ENCODE measurements at places on chromosomes 16 and 17.

- DNase-seq = no peak
Observed at GRCh38 chr17:1182811-1183170, 3.0 kb upstream of the ABR start.

DNA sequence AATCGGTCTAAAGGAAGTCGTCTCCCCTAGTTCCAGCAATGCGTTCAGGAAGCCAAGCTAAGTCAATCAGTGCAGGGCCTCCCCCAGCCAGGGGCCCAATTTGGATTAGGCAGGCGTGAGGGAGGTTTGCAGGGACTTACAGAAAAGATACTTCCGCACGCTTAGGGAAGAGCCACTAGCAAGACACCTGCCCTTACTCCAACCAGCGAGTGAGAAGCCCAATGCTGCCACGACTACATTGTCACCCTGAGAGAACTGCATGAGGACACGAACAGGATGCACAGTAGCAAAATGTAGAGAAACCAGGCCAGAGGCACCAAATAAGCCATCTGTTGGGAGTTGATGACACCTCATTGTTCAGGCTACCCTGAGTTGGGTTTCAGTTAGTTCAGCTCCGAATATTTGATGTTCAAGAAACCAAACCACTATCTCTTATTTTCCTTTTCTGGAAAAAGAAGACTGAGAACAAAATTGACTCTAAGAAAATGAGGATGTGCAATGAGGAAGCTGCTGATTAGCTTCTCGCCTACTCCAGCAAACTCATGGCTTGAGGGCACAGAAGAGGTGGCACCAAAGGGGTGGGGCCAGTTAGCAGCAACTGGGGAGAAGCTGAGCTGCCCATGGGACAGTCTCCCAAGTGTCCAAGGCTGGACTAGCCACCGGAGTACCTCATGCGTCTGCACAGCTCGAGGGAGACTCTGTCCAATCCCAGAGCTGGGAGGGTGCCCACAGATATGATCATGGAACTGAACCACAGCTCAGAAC, 29.3 kb downstream of the TK2 start:
- DNase-seq = no peak

DNA sequence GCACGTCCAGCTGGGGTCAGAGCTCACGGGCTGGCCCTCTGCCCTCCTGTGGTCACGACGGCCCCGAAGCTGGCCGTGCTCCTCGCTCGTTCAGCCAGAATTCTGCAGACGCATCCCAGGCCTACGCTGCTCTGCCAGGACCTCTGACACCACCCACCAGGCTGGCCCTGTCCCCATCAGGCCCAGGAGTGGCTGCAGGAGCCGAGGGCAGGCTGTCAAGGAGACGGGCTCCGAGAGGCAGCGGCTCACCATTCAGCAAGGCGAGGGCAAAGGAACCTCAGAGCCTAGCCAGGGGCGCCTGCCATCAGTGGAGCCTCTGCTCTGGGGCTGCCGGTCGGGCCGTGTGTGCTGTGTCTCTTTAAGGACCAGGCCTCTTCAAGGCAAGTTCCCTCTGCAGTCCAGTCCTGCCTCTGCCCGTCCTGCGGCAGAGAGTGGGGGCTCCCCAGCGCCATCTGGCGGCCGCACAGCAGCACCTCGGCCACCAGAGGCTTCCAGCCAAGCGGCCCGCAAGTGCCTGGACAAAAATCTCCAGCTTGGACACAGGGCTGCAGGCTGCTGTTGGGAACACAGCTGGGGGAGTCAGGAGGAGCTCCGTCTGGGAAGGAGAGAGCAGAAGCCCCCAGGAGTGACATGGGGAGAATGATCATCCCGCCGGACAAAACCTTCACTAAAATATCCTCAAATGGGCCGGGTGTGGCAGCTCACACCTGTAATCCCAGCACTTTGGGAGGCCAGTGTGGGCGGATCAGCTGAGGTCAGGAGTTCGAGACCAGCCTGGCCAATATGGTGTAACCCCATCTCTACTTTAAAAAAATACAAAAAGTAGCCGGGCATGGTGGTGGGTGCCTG, 7.4 kb upstream of the ABR start:
- peak; percentile 86 for DNase-seq

- DNase-seq = peak; percentile 91
Observed at GRCh38 chr17:42107597-42108576, 4.6 kb downstream of the DHX58 start.

GRCh38 chr17:50872710-50873424, 6.7 kb upstream of the TOB1 start:
- DNase-seq = no peak

GRCh38 chr17:57619061-57619937, 125.8 kb downstream of the CCDC182 start:
- DNase-seq = no peak

- no peak for DNase-seq
Observed at GRCh38 chr16:58444265-58444664, 52.0 kb downstream of the GINS3 start.

DNA sequence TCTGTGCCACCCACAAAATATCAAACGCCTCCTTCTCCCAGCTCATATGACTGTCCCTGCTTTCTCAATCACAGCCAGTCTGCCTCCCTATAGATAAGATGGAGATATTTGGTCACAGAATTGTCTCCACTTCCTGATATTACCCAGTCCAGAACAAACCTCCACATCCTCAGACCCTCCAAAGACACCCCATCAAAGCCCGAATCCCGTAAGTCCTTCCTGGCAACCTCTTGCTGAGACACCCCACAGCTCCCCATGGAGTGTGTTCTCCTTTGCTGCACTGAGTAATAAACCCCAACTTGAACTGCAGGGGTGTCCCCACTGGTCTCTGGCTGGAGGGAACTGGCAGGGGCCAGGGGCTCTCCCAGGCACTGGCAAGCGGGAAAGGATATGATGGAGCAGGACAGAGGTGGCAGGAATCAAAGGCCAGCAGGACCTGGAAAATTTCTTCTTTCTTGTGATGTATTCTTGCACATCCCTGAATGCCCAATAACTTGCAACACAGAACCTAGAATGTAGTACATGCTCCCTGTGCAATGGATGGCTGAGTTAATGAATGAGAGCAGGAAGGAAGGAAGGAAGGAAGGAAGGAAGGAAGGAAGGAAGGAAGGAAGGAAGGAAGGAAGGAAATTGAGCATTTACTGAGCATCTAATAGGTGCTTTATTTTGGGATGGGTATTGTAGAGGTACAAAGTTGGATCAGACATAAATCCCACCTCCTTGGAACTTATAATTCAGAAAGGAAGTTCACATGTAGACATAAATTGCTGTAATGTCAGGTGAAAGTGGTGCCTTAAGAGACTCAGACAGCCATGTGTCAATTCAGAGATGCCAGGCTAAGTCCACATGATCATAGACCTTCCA, 13.9 kb downstream of the TMEM114 start:
- no peak for DNase-seq

GRCh38 chr16:57260294-57260929, 15.4 kb downstream of the ARL2BP start:
- no peak for DNase-seq

GRCh38 chr17:20095336-20096080, 86.3 kb downstream of the SPECC1 start:
- peak; percentile 56 for DNase-seq

DNA sequence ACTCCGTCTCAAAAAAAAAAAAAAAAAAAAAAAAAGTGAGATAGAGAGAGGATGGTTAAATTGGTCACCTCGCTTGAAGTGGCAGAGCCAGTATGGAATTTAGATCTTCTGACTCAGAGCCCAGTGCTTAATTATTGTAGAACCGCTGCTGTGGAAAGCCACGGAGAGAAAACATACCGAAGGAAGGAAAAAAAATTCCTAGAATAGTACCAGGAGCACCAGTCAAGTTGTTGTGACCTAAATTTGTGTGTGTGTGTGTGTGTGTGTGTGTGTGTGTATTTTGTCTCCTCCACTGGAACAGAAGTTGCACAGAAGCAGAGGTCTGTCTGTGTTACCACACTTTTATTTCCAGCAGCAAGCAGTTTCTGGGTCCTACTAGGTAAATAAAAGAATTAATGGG, 10.6 kb upstream of the NUP85 start:
- DNase-seq = no peak

GRCh38 chr16:86576591-86577313, 1.6 kb upstream of the FOXL1 start:
- no peak for DNase-seq

DNA sequence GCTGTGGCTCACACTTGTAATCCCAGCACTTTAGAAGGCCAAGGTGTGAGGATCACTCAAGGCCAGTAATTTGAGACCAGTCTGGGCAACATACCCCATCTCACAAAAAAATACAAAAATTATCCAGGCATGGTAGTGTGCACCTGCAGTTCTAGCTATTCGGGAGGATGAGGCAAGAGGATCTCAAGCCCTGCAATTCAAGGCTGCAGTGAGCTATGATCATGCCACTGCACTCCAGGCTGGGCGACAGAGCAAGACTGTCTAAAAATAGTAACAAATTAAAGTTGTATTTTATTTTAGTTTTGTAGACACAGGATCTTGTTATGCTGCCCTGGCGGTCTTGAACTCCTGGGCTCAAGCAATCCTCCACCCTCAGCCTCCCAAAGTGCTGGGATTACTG, 18.2 kb downstream of the USP31 start:
- no peak for DNase-seq

- no peak for DNase-seq
Observed at GRCh38 chr16:58589326-58589905, 40.2 kb downstream of the CNOT1 start.

DNA sequence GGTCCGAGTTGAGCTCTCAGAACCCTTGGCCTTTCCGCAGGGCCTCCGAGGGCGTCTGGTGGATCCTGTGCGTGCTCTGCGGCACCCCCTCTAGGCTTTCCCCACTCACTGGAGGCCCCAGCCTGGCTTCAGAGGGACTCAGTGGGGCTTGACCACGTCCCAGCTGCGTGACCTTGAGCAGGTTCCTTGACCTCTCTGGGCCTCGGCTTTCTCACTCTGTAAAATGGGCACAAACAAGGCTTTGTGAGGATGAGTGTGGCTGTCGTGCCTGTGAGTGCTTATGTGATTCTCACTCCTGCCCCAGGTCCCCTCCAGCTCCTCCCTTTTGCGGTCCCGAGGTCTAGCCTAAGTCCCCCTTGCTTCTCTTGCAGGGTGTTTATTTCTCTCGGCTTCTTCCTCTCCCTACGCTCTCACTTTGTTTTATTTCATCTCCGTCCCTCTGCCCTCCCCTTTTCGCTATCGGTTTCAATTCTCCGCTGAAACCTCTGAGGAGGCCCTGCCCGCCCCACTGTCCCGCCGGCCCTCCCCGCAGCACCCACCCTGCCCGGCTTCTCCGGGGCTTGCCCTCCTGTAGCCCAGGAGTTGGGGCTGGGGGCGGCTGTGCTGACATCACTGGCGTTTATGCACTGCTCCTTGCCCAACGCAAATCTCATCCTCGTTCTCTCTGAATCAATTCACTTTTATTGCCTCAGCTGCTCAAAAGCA, 82.3 kb upstream of the CBX4 start:
- no peak for DNase-seq

DNA sequence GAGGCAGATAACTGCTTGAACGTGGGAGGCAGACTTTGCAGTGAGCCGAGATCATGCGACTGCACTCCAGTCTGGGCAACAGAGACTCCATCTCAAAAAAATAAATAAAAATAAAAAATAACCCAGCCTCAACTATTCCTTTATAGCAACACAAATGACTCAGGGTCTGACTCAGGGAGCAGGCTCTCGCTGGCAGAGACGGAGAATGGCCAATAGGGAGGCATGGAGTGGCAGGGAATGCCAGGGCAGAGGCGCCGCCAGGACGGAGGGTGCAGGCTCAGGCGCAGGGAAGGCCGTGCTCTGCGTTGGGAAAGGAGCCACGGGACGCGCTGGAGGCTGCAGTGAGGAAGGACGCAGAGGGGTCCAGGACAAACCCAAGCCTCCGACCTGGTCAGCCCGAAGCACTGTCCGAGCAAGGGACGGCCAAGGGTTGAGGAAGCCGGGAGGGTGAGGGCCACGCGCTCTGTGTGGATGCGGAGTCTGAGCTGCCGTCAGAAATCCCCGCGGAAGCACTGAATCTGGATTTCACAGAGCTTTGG, 40.3 kb downstream of the PKD1 start:
- no peak for DNase-seq

- no peak for DNase-seq
Observed at GRCh38 chr17:66040402-66040801, 151.5 kb downstream of the CEP112 start.

DNA sequence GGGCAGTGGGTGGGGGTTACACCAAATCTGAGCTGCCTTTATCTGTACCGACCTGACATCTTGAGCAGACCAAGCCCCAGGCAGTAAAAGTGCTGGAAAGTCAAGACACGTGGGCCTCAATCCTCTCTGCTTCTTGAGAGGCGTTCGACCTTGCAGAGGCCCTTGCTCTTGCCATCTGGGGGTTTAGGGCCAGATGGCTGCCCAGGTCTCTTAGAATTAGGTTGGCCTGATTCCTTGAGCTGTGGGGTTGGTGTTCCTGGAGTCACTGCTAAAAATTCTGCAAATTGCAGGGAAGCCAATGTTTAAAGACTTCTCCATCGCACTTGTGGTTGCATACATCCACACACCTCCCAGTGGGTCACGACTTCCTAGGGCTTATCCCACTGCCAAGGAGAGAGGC, 238.2 kb upstream of the ASIC2 start:
- DNase-seq = no peak

DNA sequence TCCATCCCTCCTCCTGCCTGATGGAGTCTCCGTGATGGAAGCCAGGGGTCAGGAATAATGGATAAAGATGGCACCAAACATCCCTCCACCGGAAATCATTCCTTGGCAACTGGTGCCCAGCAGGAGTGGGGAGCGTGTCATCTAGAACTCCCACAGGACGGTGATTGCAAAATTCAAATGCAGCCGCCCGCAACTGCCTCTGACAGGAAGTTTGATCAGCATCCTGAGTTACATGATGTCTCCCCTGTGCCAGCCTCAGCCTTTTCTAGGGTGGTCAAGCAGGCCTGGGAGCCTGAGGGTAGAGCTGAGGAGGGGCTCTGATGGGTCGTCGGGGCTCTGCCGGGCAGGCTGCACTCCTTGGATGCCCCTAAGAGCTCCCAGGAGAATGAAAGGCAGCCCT, 52.8 kb downstream of the GSG1L start:
- DNase-seq = no peak

DNA sequence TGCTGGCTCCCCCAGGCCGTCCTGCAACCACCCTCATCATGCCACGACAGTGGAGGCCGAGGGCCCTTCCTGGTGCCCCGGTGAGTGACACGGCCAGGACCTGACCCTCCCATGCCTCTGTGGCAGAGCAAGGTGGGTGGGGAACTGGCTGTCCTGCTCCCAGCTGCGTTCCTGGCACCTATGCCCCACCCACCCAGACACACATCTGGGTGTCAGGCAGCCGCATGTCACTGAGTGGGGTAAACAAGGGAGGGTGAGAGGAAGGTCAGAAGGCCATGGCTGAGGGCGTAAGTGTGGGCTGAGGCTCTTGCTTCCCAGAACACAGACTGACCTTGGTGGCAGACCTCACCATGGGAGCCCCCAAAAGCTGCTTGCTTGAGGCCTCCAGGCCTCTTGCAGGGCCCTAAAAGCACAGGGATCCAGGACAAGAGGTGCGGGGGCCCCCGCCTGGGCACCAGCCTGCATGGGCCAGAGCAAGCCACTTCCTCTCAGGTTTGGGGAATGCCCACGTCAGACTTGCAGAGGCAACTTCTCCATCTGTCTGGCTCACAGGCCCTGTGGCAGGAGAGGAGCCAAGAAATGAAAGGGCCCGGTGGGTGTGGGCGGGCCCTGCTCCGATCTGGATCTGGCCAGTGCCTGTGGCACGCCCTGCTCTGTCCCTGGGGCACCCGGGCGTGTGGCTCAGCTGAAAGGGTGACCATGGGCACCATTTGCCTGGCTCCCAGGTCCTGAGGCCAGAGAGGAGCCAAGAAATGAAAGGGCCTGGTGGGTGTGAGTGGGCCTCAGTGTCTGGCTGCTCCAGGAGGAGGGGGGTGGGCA, 3.9 kb upstream of the CCDC57 start:
- peak; percentile 45 for DNase-seq

- no peak for DNase-seq
Observed at GRCh38 chr16:17302620-17303019, 168.1 kb downstream of the XYLT1 start.
